ENCODE measurements at places on chromosomes 2 and 18. TPM values are rescaled to one million over a fixed set of nuclear protein-coding genes. Genes with fewer than 3 reads are reported as not detected.

PSMD1 gene
- 75.1 TPM for polyA plus RNA-seq

CGREF1 gene
- polyA plus RNA-seq: 5.2 TPM

SLC23A3 gene
- 13.0 TPM for polyA plus RNA-seq

RGPD3 gene
- not detected for polyA plus RNA-seq

TTN gene
- 0.45 TPM for polyA plus RNA-seq
